ENCODE measurements at places on chromosomes 2 and 18. TPM values are rescaled to one million over a fixed set of nuclear protein-coding genes. Genes with fewer than 3 reads are reported as not detected.

The GNAL gene
- 3.7 TPM for polyA plus RNA-seq

DNA sequence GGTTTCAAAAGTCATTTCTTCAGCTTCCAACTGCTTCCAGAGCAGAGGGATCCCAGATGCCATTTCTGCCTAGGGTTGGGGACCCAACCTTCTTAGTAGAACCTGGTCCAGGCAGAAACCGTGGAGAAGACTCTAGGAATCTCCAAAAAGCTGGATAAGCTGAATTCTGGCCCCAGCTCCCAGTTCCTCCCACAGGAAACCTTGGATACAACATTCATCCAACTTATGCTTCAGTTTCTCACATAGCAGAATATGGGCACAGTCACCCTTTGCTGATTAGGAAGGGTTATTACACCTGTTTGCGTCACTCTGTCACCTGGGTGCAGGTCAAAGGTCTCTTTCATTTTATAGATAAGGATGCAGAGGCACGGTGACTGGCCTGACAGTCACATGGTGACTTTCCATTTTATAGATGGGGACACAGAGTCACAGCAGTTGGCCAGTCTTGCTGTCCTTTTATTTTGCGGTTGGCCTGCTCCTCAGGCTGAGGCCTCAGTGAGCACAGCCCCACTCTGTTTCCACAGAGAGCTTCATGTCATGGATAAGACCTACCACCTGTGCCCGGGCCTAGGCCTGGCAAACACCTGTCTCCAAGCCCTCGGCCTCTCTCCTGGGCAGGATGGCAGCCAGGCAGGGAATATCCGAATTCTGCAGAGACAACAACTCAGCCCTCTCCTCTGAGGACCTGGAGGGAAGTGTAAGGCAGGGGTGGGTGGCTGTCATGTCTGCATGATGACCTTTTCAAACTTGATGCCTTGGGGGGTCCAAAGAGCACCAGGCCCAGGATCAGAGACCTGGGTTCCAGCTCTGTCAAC lies 148.8 kb downstream of the SMAD7 start:
- DNase-seq: no peak

DNA sequence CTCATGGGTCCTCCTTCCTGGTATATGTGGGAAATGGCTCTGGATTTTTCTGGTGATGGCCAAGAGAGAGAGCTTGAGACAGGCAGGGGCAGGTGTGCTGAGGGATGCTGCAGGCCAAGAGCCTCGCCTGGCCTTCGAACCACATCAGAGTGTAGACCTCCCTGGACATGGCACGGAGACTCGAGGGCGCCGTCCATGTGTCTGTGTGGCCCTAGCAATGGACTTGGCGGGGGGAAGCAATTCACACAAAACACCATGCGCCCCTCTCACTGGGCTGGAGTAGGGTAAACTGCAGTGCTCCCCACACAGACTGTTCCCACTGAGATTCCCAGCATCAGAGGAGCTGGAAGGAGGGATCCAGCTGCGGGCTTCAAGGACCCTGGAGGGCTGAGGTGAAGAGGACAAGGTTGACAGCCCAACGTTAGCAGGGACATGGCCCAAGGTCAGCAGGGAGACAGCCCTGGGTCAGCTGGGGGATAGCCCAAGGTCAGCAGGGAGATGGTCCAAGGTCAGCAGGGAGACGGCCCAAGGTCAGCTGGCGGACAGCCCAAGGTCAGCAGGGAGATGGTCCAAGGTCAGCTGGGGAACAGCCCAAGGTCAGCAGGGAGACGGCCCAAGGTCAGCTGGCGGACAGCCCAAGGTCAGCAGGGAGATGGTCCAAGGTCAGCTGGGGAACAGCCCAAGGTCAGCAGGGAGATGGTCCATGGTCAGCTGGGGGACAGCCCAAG lies 75.4 kb upstream of the HDAC4 start:
- DNase-seq: no peak

DNA sequence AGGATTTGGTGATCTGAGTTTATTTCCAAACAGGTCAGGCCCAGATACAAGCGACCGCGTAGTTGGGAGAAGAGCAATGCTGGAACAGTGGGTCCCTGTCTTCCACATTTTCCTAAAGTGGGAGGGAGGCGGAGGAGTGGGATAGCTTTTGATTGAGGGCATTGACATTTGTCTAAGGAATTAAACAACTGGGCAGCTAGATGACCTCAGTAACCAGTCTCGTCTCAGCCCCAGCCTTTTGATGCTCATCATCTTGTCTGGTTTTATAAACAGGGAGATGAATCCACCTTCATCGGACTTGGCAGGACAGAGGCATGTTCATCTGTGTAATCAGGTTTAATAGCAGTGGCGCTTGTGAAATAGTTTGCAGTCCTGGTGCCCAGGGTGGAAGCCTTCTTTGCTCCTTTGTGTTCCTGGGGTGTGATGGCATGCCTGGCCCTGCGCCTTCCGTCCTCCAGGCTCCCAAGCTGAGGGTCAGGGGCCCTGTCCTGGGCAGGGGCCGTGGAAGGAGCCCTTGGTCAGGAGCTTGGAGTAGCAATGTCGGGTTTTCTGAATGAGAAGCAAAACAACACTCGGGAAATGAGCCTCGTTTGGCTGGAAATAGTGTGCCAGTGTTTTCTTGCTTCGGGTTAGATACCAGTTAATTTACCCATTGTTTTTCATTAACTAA lies 193.8 kb downstream of the FAM210A start:
- no peak for DNase-seq

DNA sequence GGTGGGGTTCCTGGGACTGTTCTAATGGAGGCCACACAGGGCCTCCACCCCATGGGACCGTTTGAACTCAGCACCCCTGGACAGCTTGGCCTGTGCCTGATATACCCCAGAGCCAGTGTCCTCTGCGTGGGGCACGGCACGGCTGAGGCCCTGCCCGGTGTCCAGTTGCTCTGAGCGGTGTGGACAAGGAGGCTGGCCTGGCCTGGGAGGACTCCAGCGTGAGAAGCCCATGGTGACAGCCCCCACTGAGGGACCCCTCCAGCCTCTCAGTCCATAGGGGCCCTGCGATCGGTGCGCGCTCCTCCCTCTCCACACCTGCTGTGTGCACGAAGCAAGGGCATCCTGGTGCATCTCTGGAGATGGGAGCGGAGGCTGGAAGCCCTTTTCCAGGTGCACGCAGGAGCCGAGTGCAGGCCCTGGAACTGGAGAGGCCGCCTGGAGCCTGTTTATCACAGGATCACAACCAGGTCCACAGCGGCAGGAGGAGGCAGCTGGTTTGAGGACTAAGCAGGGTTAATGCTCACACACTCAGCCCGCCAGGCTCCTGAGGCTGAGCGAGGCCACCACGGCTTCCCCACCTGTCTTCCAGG lies 120.2 kb downstream of the PTGR3 start:
- DNase-seq: no peak

The RGPD6 gene
- 35.9 TPM for polyA plus RNA-seq

- DNase-seq: no peak
These were observed 140.3 kb upstream of the FOSL2 start for GRCh38 chr2:28252311-28252710.

DNA sequence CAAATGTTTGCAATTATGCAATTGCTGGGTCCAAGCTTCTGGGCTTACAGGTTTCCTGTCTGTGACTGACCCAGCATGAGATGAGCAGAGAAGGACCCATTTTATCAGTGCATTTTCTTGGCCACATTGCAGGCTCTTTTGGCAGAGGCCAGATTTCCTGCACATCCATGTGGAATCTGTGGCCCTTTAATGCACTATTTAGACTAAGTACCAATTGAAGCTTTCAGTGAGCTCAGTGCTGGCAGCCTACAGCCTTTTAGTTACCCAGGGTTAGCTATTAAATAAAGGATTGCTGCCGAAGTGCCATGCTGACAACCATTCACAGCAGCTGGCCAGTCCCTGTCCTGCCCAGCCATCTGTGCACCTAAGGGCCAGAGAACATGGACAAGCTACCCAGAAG lies 165.0 kb downstream of the ANKRD30B start:
- DNase-seq: no peak

- no peak for DNase-seq
These were observed 393.9 kb downstream of the BCL11A start for GRCh38 chr2:60159519-60159918.

The CAPN14 gene
- polyA plus RNA-seq: 0.12 TPM

DNA sequence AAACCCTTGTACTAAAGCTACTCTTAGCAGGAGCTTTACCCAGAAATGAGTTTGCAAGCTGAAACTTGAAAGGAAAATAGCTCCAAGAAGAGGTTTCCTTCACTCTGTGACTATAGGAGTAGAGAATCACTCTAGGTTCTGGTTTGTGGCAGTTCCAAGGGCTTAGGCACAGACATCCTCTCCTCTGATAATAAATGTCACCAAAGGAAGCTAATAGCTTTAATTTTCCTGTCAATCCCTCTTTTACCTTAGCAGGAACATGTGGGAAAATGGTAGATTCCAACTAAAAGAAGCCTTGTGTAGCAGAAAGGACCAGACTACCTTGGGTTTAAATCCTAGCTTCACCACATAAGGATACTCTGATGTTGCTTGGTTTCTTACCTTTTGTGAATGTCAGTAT lies 104.0 kb downstream of the FSHR start:
- no peak for DNase-seq

GRCh38 chr2:109168716-109169115 lies 39.7 kb downstream of the SH3RF3 start:
- DNase-seq: no peak

The ACKR3 gene
- 70.5 TPM for polyA plus RNA-seq

GRCh38 chr18:78071776-78072175 lies 822.1 kb downstream of the GALR1 start:
- no peak for DNase-seq

The CAPN13 gene
- polyA plus RNA-seq: 1.2 TPM

The TDRD15 gene
- polyA plus RNA-seq: 0.03 TPM

The ESPNL gene
- 1.9 TPM for polyA plus RNA-seq

GRCh38 chr2:231187736-231188505 lies 10.5 kb upstream of the ARMC9 start:
- no peak for DNase-seq

DNA sequence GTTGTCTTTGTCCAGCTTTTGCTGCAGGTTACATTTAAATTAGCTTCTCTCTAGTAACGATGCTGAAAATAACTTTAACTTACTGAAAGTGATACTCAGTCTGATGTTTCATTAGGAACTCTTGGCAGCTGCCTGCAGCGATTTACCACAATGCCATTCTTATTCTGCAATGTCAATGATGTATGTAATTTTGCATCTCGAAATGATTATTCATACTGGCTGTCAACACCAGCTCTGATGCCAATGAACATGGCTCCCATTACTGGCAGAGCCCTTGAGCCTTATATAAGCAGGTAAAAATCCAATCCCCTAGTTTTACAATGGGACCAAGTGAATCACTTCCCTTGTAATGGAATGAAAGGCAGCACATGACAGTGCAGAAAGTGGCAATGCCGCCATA lies 16.3 kb upstream of the MFF start:
- no peak for DNase-seq

- DNase-seq: no peak
These were observed 182.3 kb downstream of the FTCDNL1 start for GRCh38 chr2:199668645-199669044.

The CLEC4F gene
- 0.09 TPM for polyA plus RNA-seq

DNA sequence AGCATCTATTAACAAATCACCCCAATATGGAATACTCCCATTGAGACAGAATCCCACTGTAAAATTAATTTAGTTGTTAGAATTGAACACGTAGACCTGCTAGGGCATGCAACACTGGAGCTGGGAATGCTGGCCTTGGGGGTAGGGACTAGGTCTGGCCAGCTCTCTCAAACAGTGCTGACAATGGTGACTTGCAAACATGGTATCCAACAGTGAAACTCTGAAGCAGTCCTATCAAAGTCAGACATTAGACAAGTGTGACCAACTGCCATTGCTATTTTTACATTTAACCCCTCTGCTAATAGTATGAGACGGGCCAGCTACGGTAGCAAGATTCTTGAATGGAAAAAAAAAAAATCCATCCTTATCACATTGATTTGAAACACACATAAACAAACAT lies 7.2 kb downstream of the E2F6 start:
- DNase-seq: no peak

- DNase-seq: no peak
These were observed 139.7 kb downstream of the ROCK1 start for GRCh38 chr18:20971886-20972267.

The FLACC1 gene
- polyA plus RNA-seq: 2.4 TPM

DNA sequence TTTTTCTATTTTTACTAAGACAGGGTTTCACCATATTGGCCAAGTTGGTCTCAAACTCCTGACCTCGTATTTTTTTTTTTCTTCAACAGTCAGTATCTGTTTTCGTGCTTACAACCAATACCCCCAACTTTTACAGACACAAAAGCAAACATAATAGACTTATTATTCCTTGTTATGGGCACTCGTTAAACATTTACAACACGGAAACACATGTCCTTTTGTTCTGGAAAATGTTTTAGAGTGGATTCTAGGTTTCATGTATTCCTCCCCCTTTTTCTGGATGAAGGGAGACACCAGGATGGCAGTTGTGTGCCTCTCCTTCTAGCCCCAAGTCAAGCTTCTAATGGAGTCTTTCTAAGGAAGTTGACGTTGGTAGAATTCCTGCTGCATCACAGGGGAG lies 88.8 kb downstream of the CD226 start:
- DNase-seq: no peak

The KCMF1 gene
- 55.2 TPM for polyA plus RNA-seq

The CRYBA2 gene
- polyA plus RNA-seq: not detected

The RAPGEF4 gene
- 9.8 TPM for polyA plus RNA-seq

- DNase-seq: no peak
These were observed 66.7 kb downstream of the FECH start for GRCh38 chr18:57519668-57520424.

DNA sequence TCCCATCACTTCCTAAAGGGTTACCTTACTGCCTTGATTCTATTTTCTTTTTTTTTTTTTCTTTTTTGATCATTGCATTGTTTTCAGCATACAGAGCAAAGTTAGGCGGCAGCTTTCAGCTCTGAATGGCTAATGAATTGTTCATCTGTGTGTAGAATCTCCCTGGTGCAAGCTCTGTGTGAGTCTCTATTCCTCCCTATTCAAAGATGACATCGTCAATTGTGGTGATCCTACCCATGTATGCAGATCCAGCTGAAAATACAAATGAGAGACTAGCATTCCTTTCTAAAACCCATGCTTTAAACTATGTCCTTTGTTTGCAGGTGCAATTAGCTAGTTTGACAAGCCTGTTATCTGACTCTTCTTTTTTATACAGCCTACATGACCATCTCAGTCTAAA lies 539.0 kb downstream of the ARHGAP15 start:
- no peak for DNase-seq

- DNase-seq: no peak
These were observed 147.3 kb downstream of the BCL11A start for GRCh38 chr2:60406192-60406591.

The FOXD4L1 gene
- polyA plus RNA-seq: 0.19 TPM

DNA sequence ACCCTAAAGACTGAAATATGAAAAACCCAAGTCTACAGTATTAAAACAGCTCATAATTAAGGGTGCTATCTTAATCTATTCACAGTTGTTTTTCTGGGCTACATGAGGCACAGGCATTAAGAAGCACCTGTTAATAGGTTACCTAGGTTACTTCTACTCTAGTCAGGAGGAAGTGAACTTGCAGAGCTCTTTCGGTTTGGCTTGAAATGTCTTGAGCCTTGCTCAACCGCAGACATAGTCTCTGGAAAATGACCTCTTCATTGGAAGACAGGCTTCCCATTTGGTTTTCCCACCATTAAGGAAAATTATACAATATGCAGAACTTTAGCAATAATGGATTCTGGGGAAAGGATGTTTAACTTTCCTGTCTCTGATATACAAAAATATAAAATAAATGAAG lies 142.3 kb upstream of the KCNJ3 start:
- DNase-seq: no peak

- DNase-seq: no peak
These were observed 24.1 kb downstream of the HJURP start for GRCh38 chr2:233830111-233830802.

The ID2 gene
- polyA plus RNA-seq: 296 TPM
